Astrocyte (in vitro differentiated cells and primary cell): ENCODE measurements at places on chromosomes 11 and 22.

GRCh38 chr11:67449116-67449844 is 3.2 kb downstream of the GPR152 start:
- H3K27ac ChIP-seq = no peak overlapping the region
- H3K4me1 ChIP-seq = no peaks in the 10 kb centered on the region
- H3K27me3 ChIP-seq = no peaks in the 10 kb centered on the region
- DNase-seq = no peak
- H3K36me3 ChIP-seq = no peaks in the 10 kb centered on the region

DNA sequence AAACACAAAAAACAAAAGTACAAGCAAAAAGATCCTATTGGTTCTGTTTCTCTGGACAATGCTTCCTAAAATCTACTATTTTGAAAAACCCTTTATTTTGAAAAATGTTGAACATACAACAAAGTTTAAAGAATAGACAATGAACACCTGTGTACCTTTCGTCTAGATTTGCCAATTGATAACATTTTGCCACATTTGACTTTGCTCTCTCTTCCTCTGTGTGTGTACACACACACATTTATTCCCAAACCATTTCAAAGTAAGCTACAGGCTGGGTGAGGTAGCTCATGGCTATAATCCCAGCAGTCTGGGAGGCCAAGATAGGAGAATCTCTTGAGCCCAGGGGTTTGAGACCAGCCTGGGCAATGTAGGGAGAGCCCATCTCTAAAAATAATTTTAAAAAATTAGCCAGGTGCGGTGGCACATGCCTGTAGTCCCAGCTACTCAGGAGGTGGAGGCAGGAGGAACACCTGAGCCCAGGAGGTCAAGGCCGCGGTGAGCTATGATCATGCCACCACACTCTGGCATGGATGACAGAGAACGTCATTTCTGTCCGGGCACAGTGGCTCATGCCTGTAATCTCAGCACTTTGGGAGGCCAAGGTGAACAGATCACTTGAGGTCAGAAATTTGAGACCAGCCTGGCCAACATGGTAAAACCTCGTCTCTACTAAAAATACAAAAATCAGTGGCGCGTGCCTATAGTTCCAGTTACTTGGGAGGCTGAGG is 5.3 kb upstream of the PSMC3 start:
- no peak overlapping the region for H3K4me3 ChIP-seq
- no peaks in the 10 kb centered on the region for H3K27me3 ChIP-seq
- H3K4me1 ChIP-seq = peaks cover 5% of the 10 kb centered on the region
- no peak overlapping the region for H3K27ac ChIP-seq

DNA sequence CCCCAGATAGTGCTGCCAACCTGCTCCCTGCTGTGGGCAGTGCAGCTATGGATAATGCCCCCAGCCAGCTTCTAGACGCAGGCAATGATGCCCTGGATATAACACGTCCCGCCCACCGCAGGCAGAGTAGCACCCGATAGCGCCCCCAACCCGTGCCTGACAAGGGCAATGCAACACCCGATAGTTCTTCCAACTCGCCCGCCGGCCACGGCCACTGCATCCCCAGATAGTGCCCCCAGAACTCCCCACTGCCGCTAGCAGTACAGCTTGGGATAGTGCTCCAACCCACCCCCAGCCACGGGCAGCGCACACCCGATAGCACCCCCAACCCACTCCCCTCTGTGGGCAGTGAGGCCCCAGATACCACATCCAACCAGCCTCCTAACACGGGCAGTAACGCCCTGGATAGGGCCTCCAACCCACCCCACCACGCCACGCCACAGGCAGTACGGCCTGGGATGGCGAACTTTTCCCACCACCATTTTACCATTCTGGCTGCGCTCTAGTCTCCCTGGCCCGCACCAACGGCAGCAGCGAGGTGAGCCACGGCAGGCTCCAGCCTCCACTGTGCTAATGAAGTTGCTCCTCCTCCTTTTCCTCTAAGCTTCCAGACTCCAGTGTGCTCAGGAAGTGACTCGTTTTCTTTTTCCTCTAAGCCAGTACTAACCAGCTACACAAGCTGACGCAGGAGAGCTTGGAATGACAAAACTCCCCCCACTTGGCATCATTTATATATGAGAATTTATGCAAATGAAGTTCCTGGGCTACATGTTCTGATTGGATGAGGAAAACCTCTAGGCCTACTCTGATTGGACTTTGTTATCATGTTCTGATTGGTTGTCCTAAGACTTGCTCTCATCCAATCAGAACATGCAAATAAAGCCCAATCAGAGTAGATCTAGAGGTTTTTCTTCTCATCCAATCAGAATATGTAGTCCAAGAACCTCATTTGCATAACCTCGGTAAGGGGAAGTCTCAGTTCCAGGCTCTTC is 3.0 kb upstream of the RFPL3 start:
- peak; percentile 13 for DNase-seq
- H3K27me3 ChIP-seq = no peaks in the 10 kb centered on the region
- H3K4me1 ChIP-seq = peaks cover 2% of the 10 kb centered on the region
- H3K36me3 ChIP-seq = no peaks in the 10 kb centered on the region
- no peak overlapping the region for H3K4me3 ChIP-seq

DNA sequence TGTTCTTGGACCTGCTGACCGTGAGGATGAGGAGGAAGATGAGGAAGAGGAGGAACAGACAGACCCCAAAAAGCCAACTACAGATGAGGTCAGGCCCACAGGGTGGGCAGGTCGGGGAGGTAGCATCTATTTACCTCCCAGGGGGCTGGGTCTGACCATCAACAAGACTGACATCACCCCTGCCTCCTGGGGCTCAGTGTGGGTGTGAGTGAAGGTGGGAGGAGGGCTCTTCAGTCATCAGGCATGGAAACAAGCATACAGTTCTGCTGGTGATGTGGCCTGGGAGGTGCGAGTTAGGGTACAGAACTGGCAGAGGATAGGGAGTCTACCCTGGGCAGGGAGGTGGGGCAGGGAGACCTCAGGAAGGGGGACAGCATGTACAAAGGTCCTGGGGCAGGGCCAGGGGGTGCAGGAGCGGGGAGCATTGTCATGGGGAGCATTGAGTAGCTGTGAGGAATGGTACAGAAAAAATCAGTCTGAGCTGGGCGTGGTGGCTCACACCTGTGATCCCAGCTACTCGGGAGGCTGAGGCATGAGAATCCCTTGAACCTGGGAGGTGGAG is 8.9 kb downstream of the PLCB3 start:
- H3K4me3 ChIP-seq = no peak overlapping the region
- peaks cover 14% of the 10 kb centered on the region for H3K4me1 ChIP-seq
- no peak overlapping the region for H3K27ac ChIP-seq

GRCh38 chr11:75159151-75159953 is 8.4 kb downstream of the SLCO2B1 start:
- peaks cover 5% of the 10 kb centered on the region for H3K27me3 ChIP-seq
- no peaks in the 10 kb centered on the region for H3K36me3 ChIP-seq
- H3K4me1 ChIP-seq = no peaks in the 10 kb centered on the region
- H3K27ac ChIP-seq = no peak overlapping the region
- H3K4me3 ChIP-seq = no peak overlapping the region

DNA sequence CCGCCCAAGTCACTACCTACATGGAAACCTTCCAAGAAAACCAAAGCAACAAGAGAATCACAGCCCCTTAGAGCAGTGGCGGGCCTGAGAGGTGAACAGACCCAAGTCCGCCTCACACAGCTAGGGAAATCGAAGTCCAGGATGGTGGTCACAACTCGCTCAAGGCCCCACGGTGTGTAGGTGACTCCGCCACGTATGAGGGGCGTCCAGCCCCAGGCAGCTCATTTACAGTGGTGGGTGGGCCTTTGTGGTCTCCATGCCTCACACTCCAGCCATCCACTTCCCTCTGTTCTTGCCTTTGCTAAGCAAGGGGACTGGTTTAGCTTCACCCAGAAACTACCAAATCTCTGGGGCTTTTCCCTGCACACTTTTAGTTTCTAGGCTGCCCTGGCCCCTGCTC is 9.7 kb upstream of the TCF20 start:
- no peak for DNase-seq
- no peak overlapping the region for H3K4me3 ChIP-seq
- peaks cover 2% of the 10 kb centered on the region for H3K4me1 ChIP-seq
- H3K27ac ChIP-seq = no peak overlapping the region
- H3K27me3 ChIP-seq = peaks cover 27% of the 10 kb centered on the region

DNA sequence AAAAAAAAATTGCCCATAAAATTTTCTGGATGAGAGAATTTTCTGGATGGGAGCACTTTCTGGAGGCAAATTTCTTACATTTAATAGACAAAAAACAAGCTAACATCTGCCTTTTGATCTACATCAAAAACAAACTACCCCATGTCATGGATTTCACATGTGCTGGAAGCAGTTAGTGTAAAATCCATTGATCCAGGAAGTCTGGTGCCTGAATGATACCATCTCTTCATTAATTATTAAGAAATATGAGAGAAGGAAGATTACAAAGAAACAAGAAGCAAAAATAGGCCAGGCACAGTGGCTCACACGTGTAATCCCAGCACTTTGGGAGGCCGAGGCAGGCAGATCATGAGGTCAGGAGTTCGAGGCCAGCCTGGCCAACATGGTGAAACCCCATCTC is 53.2 kb upstream of the FAM181B start:
- no peak overlapping the region for H3K27ac ChIP-seq
- no peaks in the 10 kb centered on the region for H3K27me3 ChIP-seq
- no peak for DNase-seq
- no peaks in the 10 kb centered on the region for H3K4me1 ChIP-seq
- no peaks in the 10 kb centered on the region for H3K36me3 ChIP-seq
